ENCODE measurements at places on chromosomes 2 and 18.
A peak's percentile ranks its signal among the peaks of the same experiment; 100 is the strongest.

DNA sequence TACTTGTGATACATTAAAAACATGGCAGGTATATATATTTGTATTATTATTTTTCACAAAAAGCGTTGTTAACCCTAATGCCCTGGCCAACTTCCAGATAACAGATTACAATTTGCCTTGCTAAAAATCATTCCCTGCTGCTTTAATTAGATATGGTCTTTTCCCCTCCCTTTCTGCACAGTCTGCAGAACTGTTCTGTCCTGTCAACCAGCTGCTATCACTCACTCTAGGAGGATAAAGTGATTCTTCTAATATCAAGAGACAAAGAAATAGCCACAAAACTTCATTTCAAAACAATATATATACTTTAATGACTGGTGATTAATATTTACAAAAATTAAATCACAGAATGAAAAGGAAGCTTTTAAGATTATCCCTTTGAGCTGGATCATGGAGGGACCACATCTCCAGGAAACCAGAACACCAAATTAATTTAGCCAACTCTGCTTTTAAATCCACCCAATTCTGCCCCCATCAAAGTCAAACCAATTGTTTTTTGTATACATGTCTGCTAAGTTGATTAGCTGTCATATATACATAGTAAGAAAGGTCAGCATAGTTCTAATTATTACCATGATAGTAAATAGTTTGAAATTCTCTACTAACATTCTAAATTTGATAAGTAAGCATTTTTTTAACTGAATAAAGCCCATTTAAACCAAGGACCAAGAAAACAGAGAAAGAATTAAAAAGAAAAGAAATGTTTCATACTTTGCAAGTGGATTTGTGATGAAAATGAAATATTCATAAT is 55.7 kb downstream of the RND3 start:
- H3K4me1 ChIP-seq, result no peaks in the 10 kb centered on the region
- no peaks in the 10 kb centered on the region for H3K27me3 ChIP-seq
- DNase-seq, result no peak
- no peaks in the 10 kb centered on the region for H3K36me3 ChIP-seq
- no peak overlapping the region for H3K27ac ChIP-seq

DNA sequence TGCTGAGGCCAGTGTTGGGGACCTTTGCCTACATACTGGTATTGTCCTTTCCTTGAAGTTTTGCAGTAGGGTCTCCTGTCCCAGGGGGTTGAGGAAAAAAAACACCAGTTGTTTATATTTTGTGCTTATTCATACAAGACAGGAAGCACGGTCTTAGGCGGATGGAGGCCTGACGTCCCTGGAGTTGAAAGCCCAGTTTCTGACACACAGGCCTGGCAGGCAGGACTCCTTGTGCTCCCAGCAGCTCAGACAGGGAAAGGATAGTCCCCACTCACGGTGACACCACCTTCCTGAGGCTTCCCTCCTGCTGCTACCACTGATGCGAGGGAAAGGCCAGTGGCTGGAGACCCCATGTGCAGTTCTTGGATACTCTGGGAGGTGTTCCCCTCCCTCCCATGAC is 15.5 kb upstream of the SP100 start:
- H3K36me3 ChIP-seq, result no peaks in the 10 kb centered on the region
- no peak overlapping the region for H3K4me3 ChIP-seq
- H3K27me3 ChIP-seq, result no peaks in the 10 kb centered on the region
- DNase-seq, result no peak
- H3K27ac ChIP-seq, result no peak overlapping the region

DNA sequence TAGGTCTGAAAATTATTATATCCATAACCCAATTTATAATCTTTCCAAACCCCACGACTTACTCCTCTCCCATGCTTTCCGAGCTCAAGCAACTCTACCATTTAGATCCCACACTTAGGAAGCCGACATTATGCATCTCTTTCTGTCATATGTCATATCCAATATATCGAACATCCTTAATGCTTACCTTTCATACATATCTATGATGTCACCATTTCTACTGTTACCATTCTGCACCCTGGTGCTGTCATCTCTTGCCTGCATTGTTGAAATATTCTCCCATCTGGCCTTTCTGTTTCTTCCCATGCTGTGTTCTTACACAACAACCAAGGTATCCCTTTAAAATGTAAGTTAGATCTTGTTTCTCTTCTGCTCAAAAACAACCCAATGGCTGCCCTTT is 127.1 kb upstream of the MC4R start:
- no peak overlapping the region for H3K4me3 ChIP-seq
- no peaks in the 10 kb centered on the region for H3K4me1 ChIP-seq
- H3K36me3 ChIP-seq, result no peaks in the 10 kb centered on the region
- H3K27me3 ChIP-seq, result no peaks in the 10 kb centered on the region
- no peak for DNase-seq
- H3K27ac ChIP-seq, result no peak overlapping the region

GRCh38 chr18:3541549-3542386 is 91.8 kb downstream of the TGIF1 start:
- no peaks in the 10 kb centered on the region for H3K36me3 ChIP-seq
- no peak for DNase-seq
- no peak overlapping the region for H3K4me3 ChIP-seq
- H3K27ac ChIP-seq, result no peak overlapping the region
- no peaks in the 10 kb centered on the region for H3K27me3 ChIP-seq

DNA sequence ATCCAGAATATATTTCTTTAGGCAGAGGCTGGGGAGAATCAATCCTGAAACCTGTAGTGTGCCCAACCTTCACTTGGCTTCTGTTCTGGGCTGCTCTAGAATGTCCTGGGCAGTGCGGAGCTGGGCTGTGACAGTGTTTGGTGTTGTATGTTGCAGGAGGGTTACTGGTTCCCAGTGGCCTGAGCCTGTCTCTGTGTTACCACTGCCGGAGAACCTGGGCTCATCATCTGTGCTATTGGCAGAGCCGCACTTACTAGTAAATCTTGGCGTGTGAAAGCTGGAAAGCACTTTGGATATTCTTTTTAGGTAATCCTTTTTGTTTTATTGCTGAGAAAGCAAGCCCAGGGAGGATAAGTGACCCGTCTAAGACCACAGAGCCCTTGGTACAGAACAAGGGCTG is 412.9 kb downstream of the SLC4A3 start:
- H3K27ac ChIP-seq, result no peak overlapping the region
- H3K27me3 ChIP-seq, result no peaks in the 10 kb centered on the region
- no peak for DNase-seq
- peaks cover 12% of the 10 kb centered on the region for H3K4me1 ChIP-seq

DNA sequence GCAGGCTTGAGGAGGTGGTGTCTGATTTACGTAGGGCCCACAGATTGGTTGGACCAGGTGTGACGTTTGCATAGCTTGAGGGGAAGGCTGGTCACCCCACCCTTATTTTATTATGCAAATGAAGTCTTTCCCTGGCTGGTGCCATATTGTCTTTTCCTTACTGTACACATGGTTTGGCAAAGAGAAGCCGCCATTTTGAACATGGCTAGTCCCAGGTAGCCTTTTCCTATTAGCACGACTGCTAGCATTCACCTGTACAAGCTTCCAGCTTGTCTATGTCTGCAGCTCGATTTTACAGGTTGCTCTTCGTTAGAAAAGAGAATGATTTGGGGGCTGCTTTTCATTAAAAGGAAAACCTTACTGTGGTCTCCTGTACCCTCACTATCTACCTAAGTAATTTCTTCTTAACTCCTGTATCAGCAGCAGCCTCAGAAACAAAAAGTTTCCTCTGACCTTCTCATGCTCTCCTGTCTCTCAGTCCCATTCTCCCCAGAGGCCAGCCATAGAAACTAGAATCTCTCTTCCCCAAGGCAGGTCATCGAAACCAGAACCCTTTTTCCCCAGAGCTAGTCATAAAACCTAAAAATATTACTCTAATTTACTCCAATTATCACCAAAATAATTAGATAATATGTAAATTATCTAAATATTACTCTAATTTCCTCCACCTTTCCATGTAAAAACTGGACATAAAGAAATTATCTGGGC is 151.8 kb downstream of the B3GNT2 start:
- no peak overlapping the region for H3K27ac ChIP-seq
- H3K36me3 ChIP-seq, result no peaks in the 10 kb centered on the region
- no peak overlapping the region for H3K4me3 ChIP-seq

DNA sequence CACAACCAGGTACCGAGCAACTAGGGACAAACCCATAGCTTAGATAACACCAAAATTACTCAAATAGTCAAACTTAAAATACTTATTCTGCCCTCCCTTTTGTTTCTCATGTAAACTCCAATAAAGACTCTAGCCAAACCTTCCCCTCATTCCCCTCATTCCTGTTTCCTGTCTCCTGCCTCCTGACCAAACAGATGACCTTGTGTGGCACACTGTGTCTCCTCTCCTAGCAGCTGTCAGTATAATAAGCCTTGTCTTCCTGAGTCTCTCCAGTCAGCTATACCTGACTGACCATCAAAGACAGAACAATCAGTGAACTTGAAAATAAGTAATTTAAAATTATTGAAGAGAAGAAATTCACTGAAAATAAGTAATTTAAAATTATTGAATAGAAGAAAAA is 14.3 kb downstream of the SULT1C4 start:
- no peaks in the 10 kb centered on the region for H3K36me3 ChIP-seq
- peaks cover 9% of the 10 kb centered on the region for H3K4me1 ChIP-seq
- H3K4me3 ChIP-seq, result no peak overlapping the region
- no peaks in the 10 kb centered on the region for H3K27me3 ChIP-seq
- DNase-seq, result peak; percentile 24

DNA sequence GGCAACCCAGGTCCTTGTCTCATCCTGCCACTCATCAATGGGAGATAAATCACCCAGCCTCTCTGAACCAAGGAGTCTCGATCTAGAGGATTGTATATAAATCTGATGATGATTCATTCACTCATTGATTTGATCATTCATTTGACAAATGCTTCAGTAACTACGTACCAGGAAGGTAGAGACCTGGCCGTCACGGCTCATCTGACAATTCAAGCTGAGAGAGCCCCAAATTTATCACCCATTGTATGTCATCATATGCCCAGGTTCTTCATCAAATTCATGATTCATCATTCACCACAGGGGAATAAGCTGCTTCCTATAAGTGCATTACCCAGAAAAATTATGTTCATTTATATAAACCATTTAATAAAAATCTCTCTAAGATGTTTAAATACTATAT is 116.9 kb downstream of the FAM161A start:
- H3K36me3 ChIP-seq, result no peaks in the 10 kb centered on the region
- H3K4me1 ChIP-seq, result no peaks in the 10 kb centered on the region
- no peak overlapping the region for H3K27ac ChIP-seq
- H3K4me3 ChIP-seq, result no peak overlapping the region
- no peak for DNase-seq
- H3K27me3 ChIP-seq, result no peaks in the 10 kb centered on the region

GRCh38 chr2:108907822-108908712 is 81.0 kb downstream of the EDAR start:
- H3K4me1 ChIP-seq, result peaks cover 14% of the 10 kb centered on the region
- H3K36me3 ChIP-seq, result no peaks in the 10 kb centered on the region
- H3K4me3 ChIP-seq, result no peak overlapping the region
- DNase-seq, result no peak

DNA sequence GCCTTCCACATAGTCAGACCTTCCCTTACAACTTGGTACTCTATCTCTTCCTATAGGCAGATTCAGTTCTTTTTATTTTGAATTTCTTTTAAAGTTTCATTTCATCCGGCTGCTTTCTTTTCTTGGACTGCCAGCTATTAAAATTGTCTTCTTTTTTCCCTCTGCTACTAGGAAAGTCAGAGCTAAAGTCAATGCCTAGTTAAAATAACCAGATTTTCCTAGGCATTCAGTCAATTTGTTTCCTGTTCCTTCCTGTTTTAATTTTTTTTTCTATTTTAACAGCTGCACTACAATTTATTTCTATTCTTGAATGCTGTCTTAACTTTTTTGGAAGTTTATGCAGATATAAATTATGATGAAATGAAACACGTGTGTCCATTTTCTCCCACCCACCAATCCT is 84.8 kb downstream of the EVA1A start:
- no peak overlapping the region for H3K4me3 ChIP-seq
- H3K27ac ChIP-seq, result no peak overlapping the region
- no peaks in the 10 kb centered on the region for H3K27me3 ChIP-seq
- no peak for DNase-seq
- H3K36me3 ChIP-seq, result no peaks in the 10 kb centered on the region
- peaks cover 11% of the 10 kb centered on the region for H3K4me1 ChIP-seq

DNA sequence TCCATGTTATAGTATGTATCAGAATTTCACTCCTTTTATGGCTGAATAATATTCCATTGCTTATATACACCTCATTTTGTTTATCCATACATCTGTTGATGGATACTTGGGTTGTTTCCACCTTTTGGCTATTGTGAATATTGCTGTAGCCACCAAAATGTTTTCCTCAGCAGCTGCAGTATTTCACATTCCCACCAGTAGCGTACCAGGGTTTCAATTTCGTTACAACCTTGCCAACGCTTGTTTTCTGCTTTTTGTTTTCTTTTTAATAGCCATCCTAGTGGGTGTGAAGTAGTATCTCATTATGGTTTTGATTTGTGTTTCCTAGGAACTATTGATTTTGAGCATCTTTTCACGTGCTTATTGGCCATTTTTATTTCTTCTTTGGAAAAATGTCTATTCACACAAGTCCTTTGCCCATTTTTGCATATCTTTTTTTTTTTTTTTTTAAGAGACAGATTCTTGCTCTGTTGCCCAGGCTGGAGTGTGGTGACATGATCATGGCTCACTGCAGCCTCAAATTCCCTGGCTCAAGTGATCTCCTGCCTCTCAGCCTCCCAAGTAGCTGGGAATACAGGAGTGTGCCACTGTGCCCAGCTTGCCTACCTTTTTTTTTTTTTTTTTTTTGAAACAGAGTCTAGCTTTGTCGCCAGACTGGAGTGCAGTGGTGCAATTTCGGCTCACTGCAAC is 14.2 kb downstream of the UBXN2A start:
- H3K4me1 ChIP-seq, result no peaks in the 10 kb centered on the region
- no peak overlapping the region for H3K27ac ChIP-seq
- H3K36me3 ChIP-seq, result peaks cover 17% of the 10 kb centered on the region

- H3K4me1 ChIP-seq, result peaks cover 8% of the 10 kb centered on the region
- no peak overlapping the region for H3K27ac ChIP-seq
- no peak overlapping the region for H3K4me3 ChIP-seq
- peaks cover 12% of the 10 kb centered on the region for H3K36me3 ChIP-seq
These were observed 1.9 kb upstream of the WDR75 start for GRCh38 chr2:189439342-189439741.

GRCh38 chr2:77831060-77831459 is 308.9 kb upstream of the LRRTM4 start:
- no peak overlapping the region for H3K4me3 ChIP-seq
- H3K27ac ChIP-seq, result no peak overlapping the region
- H3K27me3 ChIP-seq, result no peaks in the 10 kb centered on the region
- no peak for DNase-seq

- DNase-seq, result peak; percentile 22
- H3K4me1 ChIP-seq, result peaks cover 13% of the 10 kb centered on the region
- H3K4me3 ChIP-seq, result no peak overlapping the region
- H3K27me3 ChIP-seq, result no peaks in the 10 kb centered on the region
- no peaks in the 10 kb centered on the region for H3K36me3 ChIP-seq
- H3K27ac ChIP-seq, result no peak overlapping the region
These were observed 30.9 kb downstream of the OSBPL6 start for GRCh38 chr2:178225006-178225805.
